ENCODE measurements at places on chromosomes 4 and X.

GRCh38 chr4:24889991-24890390 is 22.9 kb downstream of the CCDC149 start:
- DNase-seq = no peak

DNA sequence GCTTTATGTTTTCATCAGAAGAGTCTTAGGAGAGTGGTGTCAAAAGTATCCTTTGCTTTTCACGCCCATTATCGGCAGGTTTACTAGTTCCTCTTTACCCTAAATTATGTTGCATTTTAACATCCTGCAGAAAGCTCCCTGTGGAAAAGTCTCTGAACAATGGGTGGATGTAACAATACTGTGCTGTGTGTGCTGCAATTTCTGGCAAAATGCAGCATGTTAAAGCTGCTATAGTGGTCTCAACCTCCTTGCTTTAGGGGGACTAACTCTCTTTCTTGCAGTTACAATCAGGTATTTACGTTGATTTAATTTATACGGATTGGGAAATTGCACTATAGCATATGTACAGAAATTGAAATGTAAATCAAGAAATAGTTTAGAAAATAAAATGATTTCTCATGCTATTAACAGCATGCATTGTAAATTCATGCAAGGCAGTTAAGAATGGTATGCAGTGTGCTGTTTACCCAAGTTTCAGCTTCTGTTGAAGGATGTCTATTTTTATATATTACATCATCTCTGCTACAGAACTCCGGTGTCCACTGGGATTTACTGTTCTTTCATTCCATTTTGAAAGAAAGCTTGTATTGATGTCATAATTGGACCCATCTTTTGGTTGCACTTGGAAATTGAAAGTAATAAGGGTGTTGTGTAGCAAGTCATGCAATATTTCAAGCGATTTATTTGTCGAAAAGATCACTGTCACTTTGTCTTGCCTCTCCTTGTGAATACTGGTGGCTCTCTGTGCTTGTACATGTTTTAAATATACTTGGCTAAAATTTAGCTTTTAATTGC is 145.7 kb downstream of the RAPGEF2 start:
- peak; percentile 67 for DNase-seq

GRCh38 chr4:186132577-186133242 is 28.2 kb downstream of the FAM149A start:
- DNase-seq = no peak

DNA sequence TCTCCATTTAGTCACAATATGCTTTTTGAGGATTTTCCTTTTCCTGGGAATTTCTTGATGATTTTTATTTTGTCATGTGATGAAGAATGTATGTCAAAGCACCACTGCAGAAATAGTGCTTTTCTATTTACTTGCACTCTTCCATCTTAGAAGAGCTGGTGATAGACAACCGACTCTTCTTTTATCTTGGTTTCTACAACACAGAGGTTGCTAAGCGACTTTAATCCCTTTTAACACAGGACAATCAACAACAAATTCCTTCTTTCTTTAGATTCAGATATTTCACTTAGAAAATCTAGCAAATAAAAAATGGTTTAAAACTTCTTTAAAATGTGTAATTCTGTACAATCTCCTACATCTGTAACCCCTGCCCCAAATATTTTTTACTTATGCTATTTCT is 34.6 kb downstream of the TET2 start:
- DNase-seq = no peak

DNA sequence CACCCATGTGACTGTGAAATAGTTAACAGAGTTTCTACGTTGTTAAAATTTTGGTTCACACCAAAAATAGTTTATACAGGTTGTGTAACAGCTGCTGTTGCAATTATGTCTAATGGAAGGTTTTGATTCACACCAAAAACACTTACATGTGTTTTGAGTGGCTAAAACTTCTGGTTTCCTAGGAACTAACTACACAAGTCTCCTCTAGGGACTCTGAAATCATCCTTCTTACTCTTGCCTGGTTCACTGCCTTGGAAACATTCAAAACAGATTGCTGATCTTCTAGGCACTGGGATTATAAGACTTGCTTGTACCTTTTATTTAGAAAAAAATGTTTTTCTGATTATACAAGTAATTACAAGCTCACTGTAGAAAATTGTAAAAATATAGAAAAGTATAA is 14.9 kb upstream of the MORC4 start:
- no peak for DNase-seq

- no peak for DNase-seq
These were observed 68.5 kb downstream of the UBA6 start for GRCh38 chr4:67632492-67632891.

DNA sequence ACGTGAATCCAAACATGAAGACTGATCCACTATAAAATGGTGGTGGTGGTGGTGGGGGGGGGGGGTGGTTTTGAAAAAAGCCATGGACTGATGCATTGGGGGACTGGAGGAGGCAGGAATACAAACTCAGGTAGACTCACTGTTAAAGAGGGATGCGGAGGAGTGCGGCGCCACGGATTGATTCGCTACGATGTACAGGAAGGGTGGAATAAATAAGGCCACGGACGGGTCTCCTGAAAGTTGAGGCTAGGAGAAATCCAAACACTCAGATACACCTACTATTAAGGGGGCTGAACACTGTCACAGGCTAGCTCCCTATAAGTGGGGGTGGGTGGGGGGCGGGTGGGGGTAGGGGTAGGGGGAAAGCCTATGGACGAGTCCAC is 591 bp downstream of the ELK1 start:
- DNase-seq = no peak

Measured in C1 segment of cervical spinal cord (tissue), 14 donors.